RWPE1 (cell line): ENCODE measurements at places on chromosomes 5 and 9.

DNA sequence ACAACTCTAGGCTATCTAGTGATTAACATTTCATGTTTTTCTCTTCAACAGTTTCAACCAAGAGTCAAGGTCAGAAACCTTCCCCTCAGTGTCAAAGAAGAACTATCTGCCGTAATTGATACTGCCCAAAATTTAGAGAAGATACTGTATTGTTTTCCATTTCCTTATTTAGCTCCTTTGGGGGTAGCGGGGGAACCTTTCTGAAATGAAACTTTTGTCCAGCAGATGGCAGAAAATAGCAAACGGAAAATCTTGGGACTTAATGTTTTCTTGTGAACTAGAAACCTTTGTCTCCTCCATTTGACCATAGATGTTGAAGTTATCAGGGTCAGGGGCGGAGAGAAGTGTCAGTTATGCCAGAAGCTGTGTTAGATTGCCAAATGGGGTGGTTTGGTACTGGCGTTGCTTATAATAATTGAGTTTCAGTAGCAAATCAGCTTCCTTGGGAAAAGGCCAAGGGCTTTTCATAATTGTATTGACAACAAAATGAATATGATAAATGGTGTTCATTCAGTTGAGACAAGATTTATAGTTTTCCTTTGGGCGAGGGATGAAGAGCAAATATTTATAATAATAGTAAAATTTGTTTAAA, 101.7 kb upstream of the TLX3 start:
- DNase-seq: peak; percentile 52

- DNase-seq: no peak
Observed at GRCh38 chr5:167049771-167050567, 1241.5 kb upstream of the WWC1 start.

- DNase-seq: no peak
Observed at GRCh38 chr5:161358446-161358845, 188.1 kb downstream of the GABRB2 start.

DNA sequence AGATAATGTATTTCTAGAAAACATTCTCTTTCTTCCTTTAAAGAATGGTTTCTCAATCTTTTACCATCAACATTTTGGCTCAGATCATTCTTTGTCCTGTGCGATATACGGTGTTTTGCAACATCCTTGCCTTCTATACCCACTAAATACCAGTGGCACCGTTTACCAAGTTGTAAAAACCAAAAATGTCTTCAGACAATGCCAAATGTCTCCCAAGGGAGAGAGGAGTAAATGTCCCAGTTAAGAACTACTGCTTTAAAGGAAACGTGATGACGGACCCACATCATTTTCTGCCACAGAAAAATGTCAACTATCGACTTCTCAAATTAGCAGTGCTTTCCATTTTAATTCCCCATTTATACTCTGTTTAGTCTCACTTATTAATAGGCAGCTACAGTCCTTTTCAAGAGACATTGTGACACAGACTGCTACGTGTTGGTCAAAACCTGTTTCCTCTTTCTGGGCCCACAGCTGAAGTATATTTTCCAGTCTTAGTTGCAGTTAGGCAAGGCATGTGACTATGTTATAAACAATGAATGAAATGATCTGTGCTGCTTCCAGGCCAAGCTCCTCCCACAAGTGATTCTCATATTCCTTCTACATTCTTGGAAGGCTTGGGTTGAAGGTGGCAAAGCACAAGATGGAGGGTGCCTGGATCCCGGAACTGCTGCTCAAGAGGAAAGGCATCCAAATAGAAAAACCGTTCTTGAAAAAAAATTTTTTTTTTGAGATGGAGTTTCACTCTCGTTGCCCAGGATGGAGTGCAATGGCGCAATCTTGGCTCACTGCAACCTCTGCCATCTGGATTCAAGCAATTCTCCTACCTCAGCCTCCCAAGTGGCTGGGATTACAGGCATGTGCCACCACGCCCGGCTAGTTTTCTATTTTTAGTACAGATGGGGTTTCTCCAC, 8.8 kb downstream of the PRXL2C start:
- DNase-seq: no peak

- no peak for DNase-seq
Observed at GRCh38 chr5:178094345-178094744, 19.0 kb upstream of the N4BP3 start.
